ENCODE measurements at places on chromosomes 5 and 9.

DNA sequence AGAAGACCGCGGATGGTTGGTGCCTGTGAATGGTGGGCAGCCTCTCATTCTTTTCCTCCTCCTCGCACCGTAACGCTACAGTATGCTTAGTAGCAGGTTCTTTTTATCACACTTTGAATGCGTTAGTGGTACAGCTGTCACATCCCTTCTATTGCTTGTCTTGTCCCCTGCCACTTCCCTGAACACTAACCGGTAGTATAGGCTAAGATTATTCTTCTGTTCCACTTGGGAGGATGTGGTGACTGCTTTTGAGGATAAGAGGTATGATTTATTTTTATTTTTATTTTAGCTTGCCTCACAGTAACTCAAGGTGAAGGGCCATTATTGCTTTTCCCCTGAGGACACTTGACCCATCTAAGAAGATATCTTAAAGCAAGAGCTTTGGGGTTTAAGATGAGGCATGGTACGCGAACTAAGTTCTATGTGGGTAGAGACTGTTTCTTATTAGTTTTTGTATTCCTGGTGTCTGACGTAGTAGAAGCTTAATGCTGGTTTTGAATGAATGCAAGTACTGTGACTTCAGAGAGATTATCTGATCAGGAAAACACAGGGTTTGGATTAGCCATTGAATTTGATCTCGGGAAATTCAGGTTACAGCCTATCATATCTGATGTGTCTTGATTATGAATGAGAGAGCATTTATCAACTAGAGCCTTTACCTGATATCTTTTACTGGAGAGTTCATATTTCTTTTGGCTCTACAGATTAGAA is 951 bp downstream of the UNC13B start:
- no peak for DNase-seq

DNA sequence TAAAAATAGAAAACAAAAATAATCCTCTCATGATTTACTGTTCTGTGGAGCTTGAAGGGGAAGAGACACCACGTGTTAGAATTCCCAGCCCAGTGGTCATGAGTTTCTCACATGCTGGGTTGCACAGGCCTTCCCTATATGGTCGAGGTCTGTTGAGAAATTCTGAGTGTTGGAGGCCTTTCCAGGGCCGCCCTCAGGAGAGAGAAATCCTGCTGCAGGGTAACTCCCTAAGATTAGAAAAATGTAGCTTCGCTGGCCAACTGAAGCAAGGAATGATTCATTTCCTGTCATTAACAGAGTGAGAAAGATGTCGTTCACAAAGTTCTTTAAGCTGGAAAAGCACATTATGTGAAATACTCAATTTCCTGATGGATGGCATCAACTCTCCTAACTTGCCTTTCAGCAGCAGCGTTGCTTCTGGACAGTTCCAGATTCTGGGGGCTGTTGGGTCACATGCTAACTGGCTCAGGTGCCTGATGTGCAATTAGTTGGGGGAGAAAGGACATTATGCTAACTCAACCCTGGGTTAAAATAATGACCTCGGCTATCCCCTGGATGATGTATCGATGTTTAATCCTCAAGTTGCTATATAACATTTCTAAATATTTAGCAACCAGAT is 104.8 kb upstream of the CD180 start:
- no peak for DNase-seq

DNA sequence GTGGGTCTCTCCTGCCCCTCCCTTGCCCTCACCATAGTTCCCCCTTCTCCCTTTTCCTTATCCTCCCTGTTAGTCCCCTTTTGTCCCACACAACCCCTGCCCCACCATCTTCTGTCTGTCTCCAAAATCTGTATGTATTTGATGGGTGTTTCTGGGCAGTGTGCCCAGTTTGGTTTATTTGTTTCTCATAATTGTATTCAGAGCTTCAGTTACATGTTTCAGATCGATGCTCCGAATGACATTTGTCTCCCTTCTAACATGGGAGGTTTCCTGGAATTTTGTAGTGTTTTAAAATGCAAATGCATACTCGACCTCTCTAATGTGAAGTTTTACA is 22.2 kb downstream of the FBXL7 start:
- no peak for DNase-seq

GRCh38 chr9:34365282-34365681 is 11.4 kb downstream of the MYORG start:
- DNase-seq: no peak

DNA sequence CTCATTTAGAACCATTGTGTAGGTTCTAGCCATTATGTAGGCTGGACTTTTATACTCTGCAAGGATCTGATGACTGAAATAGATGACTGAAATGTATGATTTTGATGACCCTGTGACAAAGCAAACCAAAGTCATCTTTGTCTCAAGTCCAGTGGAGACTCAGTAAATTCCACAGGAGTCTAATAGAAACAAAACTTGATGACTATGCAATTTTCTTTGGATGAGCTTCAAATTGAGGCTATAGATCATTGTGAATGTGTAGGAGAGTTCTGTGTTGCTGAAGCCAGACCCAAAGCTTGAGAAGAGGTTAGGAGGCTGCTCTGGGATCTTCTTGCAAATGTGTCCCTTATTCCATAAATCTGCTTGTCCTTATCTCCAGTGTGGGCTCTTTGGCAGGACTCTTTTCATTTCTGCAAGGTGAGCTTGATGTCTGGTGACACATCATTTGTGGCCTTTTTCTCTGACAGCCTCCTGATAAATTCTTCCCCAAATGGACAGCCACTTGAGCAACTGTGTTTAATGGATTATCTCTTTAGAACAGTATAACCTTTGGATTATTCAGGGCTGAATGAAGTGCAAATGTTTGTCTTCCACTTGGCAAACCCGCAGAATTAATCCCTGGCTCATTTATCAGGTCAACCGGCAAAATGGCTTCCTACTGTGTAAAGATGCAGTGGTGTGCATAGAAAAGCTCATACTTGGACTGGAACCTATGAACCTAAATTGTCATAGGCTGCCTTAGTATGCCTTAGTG is 235.1 kb upstream of the ANKH start:
- DNase-seq: no peak

GRCh38 chr9:133690081-133690561 is 48.0 kb downstream of the SARDH start:
- no peak for DNase-seq

DNA sequence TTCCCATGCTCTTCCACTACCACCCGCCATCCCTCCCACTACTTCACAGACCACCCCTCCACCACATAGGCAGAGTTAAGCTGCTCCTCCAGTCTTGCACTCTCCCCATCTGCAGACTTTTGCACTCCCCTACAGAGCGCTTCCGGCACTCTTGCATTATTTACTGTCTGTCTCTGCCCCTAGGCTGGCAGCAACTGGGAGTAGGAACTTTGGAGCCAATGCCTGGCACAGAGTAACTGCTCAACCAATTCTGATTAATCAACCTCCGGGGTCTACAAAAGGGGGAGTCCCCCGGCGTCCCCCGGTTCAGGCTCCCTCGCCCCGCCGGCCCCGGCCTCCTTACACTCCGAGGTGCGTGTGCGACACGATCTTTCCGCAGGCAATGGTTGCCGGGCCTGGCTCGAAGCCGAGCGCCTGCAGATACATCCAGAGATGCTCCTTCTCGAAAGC is 498 bp downstream of the HAUS6 start:
- no peak for DNase-seq

DNA sequence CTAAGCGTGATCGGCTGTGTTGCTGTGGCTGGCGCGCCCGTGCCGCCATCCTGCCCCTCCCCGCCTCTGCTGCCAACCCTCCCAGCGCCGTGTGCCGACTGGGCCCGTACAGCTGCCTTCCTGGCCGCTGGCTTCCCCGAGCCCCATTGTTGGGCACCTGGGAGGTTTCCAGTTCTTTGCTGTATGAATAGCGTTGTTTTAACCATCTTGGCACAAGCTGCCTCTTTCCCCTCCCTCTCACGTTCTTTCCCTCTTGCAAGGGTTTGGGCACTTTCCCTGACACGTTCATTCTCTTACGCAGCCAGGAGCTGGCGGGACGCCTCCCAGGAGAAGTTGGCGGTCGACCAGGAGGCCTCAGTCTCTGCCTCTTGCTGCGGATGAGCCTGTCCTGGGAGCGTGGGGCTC is 43.1 kb upstream of the RXRA start:
- DNase-seq: no peak

- no peak for DNase-seq
Observed at GRCh38 chr5:126847826-126848251, 70.9 kb downstream of the LMNB1 start.

GRCh38 chr5:133658327-133658726 is 46.0 kb upstream of the FSTL4 start:
- DNase-seq: no peak

- no peak for DNase-seq
Observed at GRCh38 chr9:88578121-88579049, 43.4 kb downstream of the NXNL2 start.

Data from stimulated activated CD8-positive, alpha-beta memory T cell treated with anti-CD3 and anti-CD28 coated beads, Interleukin-4, amount 100 ng/mL, for 4 hours (primary cell).